Tracheal epithelial cell (primary cell): ENCODE measurements at places on chromosomes 5 and 9. TPM values are rescaled to one million over a fixed set of nuclear protein-coding genes. Genes with fewer than 3 reads are reported as not detected.

Gene GFPT2
- under 0.01 and 0.48 TPM in 2 replicates for total RNA-seq

Gene ALDH7A1
- 22.4 and 34.7 TPM in 2 replicates for total RNA-seq

Gene SLC25A48
- not detected in 2 replicates for total RNA-seq

Gene EIF4E1B
- not detected in 2 replicates for total RNA-seq

Gene ZNF367
- 0.85 and 2.2 TPM in 2 replicates for total RNA-seq

Gene ACER2
- 7.7 and 9.4 TPM in 2 replicates for total RNA-seq

Gene STKLD1
- total RNA-seq, result 0.48 TPM in 1 of 2 replicates, not detected in the other

Gene FOXD4L4
- not detected in 2 replicates for total RNA-seq

Gene PRSS3
- 14.2 and 48.0 TPM in 2 replicates for total RNA-seq

Gene SNCAIP
- total RNA-seq, result under 0.01 TPM in 1 of 2 replicates, not detected in the other

Gene LHX2
- total RNA-seq, result not detected in 2 replicates

Gene INIP
- 17.1 and 19.8 TPM in 2 replicates for total RNA-seq
